Dermis microvascular lymphatic vessel endothelial cell (primary cell): ENCODE measurements at places on chromosomes 3 and 15. TPM values are rescaled to one million over a fixed set of nuclear protein-coding genes. Genes with fewer than 3 reads are reported as not detected.

GHSR gene
- total RNA-seq, result not detected in 2 replicates

CPLX3 gene
- not detected in 2 replicates for total RNA-seq

ARHGAP31 gene
- total RNA-seq, result 20.7 and 26.9 TPM in 2 replicates

PLS1 gene
- 0.38 and 1.2 TPM in 2 replicates for total RNA-seq

ARNT2 gene
- total RNA-seq, result under 0.01 and 0.13 TPM in 2 replicates
